ENCODE measurements at places on chromosomes 12 and 14.

- DNase-seq = no peak
These were observed 122.2 kb upstream of the METAP2 start for GRCh38 chr12:95351748-95352147.

GRCh38 chr12:113770389-113770865 lies 195.7 kb downstream of the RBM19 start:
- DNase-seq = no peak

GRCh38 chr12:42728770-42729534 lies 139.4 kb upstream of the PRICKLE1 start:
- DNase-seq = no peak

- DNase-seq = no peak
These were observed 236.5 kb upstream of the PELI2 start for GRCh38 chr14:55881577-55882241.

- no peak for DNase-seq
These were observed 91.8 kb downstream of the SLC38A1 start for GRCh38 chr12:46177025-46177424.

All from activated gamma-delta T cell treated with anti-CD3 and anti-CD28 coated beads, Interleukin-2, amount 50 U/mL, for 16 hours (primary cell).